WTC11 (cell line): ENCODE measurements at places on chromosomes 6 and 20. TPM values are rescaled to one million over a fixed set of nuclear protein-coding genes. Genes with fewer than 3 reads are reported as not detected.

DNA sequence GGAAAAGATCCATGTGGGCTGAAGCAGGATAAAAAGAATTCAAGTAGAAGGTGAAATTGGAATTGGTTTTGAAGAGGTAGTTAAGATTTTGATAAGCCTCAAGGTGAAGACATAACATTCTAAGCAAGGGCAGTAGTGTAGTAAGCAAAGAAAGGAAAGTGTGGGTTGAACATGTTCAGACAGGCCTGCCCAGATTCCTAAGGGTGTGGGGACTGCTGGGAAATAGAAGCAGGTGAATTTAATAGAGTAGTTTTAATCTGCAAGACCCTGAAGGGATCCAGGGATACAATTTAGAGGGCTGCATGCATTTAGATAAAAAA, 19.1 kb downstream of the TAB2 start:
- no peak for DNase-seq

- no peak for DNase-seq
These were observed 616.7 kb downstream of the PHF3 start for GRCh38 chr6:64252256-64252655.

GRCh38 chr6:122645256-122645655, 35.1 kb downstream of the PKIB start:
- DNase-seq, result no peak

GRCh38 chr20:36941401-36941835, 10.1 kb downstream of the SAMHD1 start:
- DNase-seq, result no peak

- no peak for DNase-seq
These were observed 290.5 kb upstream of the MANEA start for GRCh38 chr6:95286874-95287273.

DNA sequence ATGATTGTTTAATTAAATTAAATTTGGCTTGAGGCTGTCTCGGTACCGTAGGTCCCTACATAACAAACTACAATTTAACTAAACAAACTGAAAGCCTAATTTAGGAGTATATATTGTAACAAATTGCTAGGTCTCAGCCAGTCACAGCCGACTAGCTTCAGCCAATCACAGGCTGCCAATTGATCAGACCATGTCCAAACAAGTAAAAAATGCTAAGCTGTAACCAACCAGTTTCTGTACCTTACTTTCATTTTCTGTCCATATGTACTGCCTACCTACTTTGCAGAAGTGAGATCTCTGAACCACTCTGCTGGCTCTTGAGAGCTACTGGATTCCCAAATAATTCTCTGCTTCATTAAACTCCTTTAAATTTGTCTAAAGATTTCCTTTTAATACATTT, 648.0 kb upstream of the GJE1 start:
- DNase-seq, result no peak

- DNase-seq, result no peak
These were observed 19.4 kb upstream of the RCAN2 start for GRCh38 chr6:46510651-46511050.

DNA sequence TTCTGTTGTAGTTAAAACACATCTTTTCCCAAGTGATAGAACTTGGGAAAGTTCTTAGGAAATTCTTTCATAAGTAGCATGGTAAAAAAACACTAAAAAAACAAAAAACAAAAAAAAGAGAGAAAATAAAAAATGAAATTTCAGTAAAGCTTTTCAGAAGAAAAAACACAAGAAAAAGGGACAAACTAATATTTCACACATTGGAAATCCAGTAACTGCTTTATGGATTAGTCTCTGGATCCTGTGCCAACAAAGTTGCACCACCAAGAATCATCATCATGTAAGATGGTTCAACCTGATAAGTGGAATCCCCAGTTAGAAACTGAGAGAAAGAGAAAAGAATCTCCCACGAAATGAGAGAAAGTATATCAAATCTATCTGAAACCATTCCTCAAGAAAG, 144.2 kb downstream of the GMDS start:
- DNase-seq, result no peak

DNA sequence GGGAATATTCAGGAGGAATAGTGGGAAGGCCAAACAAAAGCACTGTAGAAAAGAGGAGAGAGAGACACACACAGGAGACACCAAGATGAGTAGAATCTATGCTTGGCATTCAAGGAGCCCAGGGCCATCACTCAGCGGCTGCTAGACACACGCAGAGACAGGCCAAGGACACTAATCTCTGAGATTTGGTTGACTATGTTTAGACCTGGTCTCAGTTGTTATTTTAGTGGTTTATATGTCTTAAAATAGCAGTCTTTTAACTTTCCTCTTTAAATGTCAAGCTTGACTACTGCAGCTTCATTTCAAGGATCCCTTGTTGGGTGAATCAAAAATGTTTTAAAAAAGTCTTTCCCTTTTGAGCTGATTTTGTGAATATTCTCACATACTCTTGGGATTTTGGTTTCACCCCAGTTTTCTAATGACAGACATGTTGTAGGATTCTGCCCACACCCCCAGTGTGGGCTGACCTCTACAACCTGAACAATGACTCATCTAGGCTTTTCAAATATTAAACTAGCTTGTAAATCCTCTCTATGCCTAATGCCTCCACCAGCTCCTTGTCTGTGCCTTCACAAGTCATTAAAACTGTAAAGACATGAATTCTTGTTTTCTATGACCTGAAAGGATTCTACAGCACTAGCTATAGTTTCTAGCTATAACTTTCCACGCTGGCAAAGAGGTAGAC, 142.7 kb upstream of the EXOC2 start:
- DNase-seq, result no peak

DNA sequence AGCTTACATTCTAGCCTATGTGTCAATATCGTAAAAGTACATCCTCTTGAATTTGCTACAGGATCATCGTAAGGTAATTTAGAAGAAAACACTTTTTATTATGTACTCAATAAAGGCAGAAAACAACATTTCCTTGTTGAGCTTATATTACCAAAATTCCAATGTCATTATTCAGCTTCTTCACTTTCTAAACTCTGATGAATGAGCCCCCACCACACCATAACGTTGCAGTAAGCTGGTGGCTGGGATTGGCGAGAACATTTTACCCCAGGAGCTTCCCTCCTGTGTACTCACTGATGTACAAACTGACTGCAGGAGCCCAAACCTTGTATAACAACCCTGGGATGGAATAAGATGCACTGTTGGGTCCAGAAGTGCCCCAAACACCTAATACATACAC, 238.1 kb upstream of the MARCKS start:
- no peak for DNase-seq

Gene XKR7
- total RNA-seq, result 2.3 to 2.6 TPM (median 2.5 TPM) in 3 replicates

Gene MAP7
- total RNA-seq, result 56.6 to 60.5 TPM (median 59.1 TPM) in 3 replicates

Gene HLA-DPB1
- 18.0 to 23.9 TPM (median 21.3 TPM) in 3 replicates for total RNA-seq

Gene NRSN1
- not detected in 3 replicates for total RNA-seq

Gene SIRPB2
- total RNA-seq, result not detected in 3 replicates

Gene CCM2L
- total RNA-seq, result 7.8 to 10.9 TPM (median 9.1 TPM) in 3 replicates

Gene THBS2
- total RNA-seq, result 33.5 to 40.3 TPM (median 35.8 TPM) in 3 replicates
